CD4-positive, alpha-beta T cell treated with Interleukin-17A for 4 hours (primary cell): ENCODE measurements at places on chromosomes 2 and 18.
A peak's percentile ranks its signal among the peaks of the same experiment; 100 is the strongest.

- peak; percentile 8 for DNase-seq
Observed at GRCh38 chr2:227325839-227326195, 766 bp downstream of the MFF start.

DNA sequence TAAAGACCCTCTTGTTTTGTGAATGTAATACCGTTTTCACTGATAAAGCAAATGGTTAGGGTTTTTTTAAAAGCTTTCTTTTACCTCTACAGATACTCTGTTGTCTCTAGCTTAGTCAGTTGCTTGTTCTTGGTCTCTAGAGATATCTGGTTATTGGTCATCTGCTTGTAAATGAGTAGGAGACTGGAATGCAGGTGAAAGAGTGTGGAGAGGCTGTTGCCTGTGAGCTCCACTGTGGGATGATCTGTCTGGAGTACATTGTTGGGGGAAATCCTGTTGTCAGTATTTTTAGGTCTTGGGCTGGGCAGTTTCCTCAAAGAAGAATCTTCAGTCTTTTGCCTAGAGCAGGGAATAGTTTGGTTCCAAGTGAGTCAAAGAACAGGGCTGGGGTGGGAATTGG is 67.7 kb downstream of the SMCHD1 start:
- no peak for DNase-seq

DNA sequence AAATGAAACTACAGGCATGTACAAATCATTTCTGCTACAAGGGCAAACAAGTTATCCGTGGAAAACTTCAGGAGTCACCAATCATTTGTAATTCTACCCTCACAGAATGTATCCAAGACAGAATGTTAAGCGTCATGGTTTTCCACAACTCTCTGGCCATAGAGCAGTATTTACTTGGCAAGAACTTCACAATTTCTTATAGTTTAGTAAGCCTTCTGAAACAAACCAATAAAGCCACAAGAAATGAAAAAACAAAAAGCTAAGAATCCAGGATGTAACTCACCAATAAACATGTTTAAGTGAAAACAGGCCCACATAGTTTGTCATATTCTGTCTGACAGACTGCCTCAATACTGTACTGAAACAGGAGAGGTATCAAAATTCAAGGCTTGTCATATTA is 70.3 kb downstream of the LNPK start:
- DNase-seq, result no peak

DNA sequence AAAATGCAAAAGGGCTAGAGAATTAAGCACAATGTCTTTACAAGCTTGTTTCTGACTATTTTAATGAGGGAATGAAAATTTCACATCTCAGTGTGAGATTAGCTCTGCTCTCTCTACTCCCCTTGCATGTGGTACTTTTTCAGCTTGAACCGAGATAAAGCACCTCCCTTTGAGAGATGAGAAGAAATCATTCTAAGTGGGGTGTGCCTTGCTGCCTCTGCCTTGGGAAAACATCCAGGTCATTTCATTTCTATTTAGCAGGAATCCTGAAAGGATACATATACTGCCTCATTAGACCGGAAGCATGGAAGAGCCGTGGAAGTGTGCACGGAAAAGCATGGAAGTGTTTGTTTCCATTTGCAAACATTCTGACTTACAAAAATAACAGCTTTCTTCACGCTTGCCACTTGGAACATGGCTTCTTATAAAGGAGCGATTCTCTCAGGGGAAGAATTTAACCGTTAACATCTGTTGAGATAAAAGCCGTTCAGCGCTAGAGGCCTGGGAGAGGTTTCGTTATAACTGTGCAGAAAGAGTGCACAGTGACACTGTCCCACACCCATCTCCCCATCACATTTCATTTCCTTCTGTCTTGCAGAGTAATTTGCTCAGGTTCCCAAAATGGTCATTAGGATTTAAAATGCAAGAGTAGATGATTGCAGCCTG is 16.7 kb downstream of the NOSTRIN start:
- no peak for DNase-seq

DNA sequence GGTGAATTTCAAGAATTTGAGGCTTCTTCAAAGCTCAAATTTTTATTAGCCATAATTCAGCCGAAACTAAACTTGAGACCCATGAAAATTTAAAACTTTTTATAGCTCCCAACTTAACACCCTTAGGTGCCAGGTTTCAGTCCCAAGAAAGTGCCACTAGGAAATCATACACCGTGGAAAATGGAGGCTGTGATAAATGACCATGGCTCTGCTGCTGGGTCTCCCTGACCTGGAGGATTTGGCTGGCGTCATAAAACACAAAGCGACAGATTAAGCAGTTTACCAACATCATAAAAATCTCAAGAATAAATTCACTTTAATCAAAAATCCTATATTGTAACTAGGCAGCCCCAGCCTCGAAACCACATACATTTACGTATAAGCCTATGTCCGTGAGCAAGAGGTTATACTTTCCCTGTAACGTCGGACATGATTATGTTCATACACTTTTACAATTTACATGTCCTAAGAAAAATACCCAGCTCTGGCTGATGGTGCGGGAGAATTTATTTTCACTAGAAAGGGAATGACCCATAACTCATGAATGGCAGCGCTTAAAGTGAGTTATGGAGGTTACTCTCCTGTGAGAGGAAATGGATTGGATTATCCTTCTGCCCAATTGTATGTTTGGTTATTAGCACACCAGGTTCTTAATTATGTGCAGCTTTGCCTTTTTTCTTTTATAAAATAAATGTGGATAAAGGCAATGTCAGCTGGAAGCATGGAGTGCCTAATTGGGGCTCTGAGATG is 329.4 kb downstream of the AGPS start:
- no peak for DNase-seq

DNA sequence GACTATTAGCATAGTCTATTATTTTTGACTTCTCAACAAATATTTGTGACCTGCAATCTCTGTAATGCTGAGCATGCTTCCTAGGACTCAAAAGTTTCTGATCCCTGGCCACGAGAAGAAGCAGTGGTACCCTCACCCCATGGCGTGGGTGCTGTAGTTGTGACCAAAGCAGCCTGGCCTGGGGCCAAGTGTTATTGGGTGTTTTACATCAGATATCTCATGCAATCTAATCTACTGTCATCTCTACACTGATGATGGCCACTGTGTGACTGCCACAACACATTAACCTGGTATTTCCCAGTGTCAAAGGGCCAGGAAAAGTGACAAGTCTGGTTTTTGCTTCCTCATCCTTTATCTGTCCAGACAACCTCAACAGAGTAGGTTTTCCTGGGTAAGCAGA is 80.8 kb upstream of the WIPF1 start:
- peak; percentile 22 for DNase-seq
